ENCODE measurements at places on chromosomes 13 and 19.

- DNase-seq: no peak
These were observed 1.9 kb upstream of the LMTK3 start for GRCh38 chr19:48513289-48514122.

DNA sequence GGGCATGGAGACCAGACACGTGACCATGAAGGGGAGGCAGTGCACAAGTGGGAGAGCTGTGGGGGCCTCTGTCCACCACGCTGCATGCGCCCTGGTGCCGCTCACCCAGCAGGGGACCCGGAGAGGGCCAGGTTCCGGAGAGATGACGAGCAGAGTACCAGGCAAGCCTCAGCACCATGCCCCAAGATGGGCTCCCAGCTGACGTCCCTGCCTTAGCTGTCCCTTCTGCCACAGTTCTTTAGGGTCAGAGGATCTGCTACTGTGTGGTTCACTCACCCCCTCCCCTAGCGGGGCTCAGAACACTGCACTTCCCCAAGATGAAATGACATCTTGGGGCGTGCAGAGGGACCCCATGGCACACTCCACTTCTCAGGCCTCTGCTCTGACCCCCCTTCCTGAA, 9.6 kb upstream of the PRKD2 start:
- no peak for DNase-seq

DNA sequence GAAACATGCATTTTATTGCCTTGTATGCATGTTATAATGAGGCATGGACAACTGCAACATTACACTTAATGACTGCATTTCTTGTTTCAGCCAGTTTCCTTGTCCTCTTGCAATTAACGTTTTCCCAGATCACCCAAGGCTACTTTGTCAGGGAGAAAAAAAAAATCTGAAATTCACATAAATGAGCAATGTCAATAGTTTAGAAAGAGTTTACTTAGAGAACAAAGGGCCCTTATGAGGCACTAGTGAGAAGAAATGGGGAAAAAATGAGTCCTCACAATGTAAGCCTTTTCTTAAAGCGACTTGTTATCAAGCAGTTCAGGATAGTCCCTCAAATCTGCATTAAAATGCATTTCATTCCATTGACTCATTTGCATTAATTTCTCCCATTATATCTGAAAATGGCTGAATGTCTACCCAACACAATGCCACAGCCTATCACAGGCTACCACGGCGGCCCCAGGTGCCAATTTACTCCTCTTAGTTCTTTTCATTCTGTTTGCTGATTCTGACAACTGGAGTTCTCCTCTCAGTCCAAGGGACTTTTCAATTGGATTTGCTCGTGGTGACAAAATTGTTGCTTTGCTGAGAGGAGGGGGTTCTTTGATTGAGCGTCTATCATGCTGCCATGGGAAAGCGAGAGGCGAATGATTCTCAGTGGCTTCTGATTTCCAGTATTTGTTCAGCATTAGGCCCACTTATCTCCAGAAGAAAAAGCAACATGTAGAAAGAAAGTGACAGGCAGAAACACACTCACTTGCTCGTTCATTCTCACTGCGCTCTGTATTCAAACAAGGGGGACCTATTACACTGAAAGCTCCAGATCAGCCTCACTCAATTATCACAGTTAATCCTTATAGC, 107.1 kb downstream of the DACH1 start:
- no peak for DNase-seq

- no peak for DNase-seq
These were observed 4.3 kb downstream of the CDX2 start for GRCh38 chr13:27964741-27965323.

Data from stimulated activated CD4-positive, alpha-beta T cell treated with anti-CD3 and anti-CD28 coated beads, Interleukin-12 subunit alpha, Interleukin-12 subunit beta, amount 100 ng/mL, for 48 hours (primary cell).